ENCODE measurements at places on chromosomes 6 and 20.

DNA sequence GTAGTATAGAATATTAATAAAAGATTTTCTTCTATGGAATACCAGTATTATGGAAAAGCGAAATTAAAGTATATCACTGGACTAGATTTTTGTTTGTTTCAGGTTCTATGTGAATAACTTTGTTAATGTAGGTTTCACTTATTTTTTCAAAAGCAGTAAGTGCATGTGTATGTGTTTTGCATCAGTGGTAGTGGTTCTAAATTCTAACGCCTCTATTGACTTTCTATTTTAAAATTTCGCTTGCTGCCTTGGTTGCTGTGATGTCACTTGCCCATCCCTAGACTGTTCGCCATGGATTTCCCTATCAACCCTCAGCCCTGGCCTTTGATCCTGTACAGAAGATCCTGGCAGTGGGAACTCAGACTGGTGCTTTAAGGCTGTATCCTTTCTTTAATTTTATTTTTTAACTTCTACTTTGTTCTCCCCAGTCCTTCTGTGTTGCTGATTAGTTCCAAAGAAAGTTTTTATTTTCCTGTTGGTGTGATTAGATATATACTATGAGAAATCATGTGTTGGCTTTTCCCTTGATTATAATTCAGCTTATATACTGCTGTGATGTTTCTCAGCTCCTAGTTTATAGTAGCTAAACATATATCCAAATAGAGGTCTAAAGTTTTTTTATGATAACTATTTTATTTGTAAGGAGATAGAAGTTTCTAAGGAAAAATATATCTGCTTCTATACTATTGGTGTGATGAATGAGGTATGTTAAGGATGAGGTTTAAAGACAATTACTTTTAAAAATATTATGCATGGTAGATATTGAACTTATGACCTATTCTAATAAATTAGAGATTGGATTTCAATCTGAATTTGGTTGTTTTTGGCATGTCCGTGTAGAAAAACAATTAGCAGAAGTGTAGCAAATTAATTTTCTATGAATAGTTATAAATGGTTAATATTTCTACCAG is 1.7 kb downstream of the STXBP5 start:
- no peak for DNase-seq

DNA sequence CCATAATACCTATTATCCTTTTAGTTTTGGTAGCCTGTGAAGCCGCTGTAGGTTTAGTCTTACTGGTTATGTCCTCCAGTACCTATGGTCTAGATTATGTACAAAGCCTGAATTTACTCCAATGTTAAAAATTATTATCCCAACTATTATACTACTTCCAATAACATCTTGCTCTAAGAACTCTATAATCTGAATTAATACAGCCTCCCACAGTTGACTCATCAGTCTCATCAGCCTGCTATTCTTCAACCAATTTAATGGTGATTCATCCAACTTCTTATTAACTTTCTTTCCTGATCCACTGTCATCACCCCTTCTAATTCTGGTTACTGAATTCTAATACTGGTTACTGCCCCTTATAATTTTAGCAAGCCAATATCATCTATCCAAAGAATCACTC is 370.3 kb upstream of the OPRM1 start:
- no peak for DNase-seq

GRCh38 chr20:49785149-49785851 is 27.3 kb upstream of the SLC9A8 start:
- no peak for DNase-seq

GRCh38 chr6:101614774-101615173 is 221.3 kb downstream of the GRIK2 start:
- no peak for DNase-seq

DNA sequence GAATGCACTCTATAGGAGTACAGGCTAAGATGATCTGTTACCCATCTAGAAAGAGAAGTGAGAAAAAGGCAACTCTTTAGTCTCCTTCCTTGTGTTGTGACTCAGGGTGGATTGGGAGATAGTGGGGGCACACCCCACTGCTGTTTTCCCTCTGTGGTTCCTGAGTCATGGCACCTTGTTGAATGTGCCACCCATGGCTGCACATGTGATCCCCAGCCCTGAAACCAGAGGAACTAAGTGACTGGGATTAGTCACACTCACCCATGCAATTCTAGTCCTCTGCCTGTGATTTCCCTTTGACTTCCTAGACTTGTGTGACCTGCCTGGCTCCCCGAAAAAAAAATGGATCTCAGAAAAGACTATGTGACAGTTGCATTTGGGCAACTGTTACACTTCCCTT is 48.6 kb upstream of the HTR1B start:
- DNase-seq, result no peak

DNA sequence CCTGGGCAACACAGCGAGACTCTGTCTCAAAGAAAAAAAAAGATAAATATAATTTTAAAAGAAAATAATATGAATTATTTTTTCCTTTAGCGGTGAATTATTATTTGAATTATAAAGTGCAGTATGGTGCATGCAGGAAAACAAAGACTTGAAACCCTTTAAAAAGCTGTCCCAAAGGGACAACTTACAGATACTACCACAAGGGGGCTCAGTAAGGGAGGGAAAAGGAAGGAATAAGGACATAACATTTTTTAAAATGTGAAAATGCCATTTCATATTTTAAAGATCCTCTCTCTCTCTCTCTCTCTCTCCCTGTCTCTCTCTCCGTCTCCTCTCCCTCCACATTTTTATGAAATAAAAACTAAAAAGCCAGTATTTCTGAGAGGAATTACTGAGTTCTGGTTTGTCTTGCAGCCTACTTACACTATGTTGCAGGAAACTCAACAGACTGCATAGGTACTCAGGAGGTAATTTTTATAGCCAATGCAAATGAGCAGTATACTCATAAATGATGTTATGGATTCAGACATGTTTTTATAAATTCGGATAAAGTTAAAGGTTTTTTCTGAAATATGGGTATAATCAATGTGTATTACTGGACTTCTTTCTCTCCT is 455.0 kb upstream of the GJE1 start:
- DNase-seq, result no peak

GRCh38 chr6:31116661-31117385 is 2.2 kb downstream of the PSORS1C1 start:
- no peak for DNase-seq

DNA sequence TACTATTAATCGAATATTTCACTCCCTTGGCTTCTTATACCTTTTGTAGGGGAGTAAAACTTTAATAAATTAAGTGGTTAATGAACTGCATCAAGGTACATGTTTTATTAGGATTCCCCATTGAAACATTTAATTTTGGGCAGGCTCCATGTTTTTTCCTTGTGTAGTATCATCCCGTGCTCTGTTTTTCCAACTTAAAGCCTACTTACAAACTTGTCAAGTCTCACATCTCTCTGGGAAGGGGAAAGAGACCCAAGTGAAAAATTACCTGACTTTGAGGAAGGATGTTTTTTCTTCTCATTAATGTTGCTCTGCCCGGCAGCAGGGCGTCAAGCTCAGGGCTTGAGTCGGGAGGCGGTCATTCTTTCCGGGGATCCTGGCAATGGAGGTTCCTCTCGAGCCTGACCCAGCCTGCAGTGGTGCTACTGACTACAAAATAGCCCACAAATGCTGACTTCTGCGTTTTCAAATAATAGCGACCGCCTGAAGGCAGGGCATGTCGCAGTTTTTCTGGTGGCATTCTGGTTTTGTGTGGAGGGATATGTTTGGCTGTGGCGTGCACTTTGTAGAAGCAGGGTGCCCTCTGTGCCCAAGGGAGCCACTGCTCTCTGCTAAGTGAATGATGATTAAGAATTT is 2.4 kb downstream of the DSP start:
- DNase-seq, result no peak

DNA sequence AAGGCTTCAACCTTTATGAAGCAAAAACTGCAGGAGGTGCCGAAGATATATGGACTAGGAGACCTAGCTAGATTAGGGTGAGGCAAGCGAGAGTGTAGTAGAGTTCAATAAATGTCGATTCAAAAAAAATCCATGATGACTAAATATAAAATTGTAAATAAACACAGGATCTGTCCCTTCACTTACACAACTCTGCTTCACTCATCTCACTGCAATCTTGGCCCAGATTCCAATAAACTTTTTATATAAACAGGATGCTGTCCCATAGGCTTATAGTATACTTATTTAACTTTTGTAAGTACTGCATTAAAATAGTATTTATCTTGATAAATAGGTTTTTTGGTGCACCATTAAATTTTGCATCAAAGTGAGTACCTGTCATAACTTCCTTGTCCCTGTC is 648.4 kb upstream of the NRSN1 start:
- no peak for DNase-seq

- DNase-seq, result peak; percentile 85
Measured at GRCh38 chr20:47727170-47727880, 58.0 kb downstream of the SULF2 start.

- peak; percentile 60 for DNase-seq
Measured at GRCh38 chr20:41316602-41317545, 657 bp downstream of the ZHX3 start.

GRCh38 chr20:52896348-52896747 is 75.8 kb upstream of the TSHZ2 start:
- DNase-seq, result no peak

DNA sequence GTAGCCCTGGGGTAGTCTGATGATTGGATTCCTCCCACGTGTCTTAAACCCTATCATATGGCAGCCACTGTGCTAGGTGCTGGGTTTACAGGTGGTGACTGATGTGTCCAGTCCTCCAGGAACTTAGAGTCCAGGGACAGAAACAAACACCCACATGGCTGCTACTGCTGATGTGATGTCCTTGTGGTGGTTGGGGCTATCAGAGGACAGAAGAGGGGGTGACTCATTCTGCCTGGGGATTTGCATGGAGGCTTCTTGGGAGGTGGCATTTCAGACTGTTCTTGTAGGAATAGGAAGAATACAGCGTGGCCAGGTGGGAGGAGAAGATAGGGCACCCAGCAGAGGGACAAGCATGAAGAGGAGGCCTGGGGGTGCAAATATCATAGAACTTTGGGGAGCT is 9.8 kb downstream of the RAET1G start:
- no peak for DNase-seq

DNA sequence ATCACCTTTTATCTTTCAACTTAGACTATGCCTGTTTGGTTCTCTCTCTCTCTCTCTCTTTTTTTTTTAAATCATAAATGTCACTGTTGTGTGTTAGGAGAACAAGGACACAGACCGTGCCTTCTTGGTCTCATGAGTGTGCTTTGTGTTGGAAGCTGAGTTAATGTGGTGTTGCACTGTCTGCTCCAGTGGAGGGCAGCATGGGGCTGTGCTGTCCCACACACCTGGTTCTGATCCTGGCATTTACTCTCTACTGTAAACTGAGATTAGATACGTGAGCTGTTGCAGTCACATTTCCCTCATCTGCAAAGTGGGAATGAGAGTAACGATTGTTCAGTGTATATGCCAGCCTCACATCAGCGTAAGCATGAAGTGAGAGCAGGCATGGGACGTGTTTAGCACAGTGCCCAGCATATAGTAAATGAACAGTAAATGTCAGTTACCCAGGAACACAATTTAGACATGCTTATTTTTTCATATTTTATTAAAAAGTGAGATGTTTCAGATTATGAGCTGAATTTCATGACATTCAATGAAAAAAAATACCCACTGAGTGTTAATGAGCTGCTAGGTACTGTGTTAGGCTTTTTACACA is 161.1 kb downstream of the FARS2 start:
- no peak for DNase-seq

DNA sequence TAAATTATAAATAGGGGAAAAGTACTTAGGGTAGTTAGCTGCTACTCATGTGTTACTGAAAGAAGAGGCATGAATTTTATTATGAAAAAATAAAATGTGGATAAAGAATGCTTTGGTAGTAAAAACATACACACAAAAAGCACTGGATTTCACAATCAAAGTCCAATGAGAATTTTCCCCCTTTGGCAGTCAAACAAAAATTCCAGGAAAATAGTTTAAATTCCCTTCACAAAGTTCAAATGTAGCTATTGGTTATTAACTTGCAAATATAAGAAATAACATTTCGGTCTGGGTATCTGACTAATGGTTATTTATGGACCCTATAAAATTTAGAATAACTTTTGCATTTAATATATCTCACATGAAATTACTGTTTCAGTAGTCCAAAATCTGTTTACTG is 210.4 kb downstream of the FOXC1 start:
- no peak for DNase-seq

- DNase-seq, result peak; percentile 24
Measured at GRCh38 chr20:21505810-21506530, 7.9 kb downstream of the NKX2-2 start.

DNA sequence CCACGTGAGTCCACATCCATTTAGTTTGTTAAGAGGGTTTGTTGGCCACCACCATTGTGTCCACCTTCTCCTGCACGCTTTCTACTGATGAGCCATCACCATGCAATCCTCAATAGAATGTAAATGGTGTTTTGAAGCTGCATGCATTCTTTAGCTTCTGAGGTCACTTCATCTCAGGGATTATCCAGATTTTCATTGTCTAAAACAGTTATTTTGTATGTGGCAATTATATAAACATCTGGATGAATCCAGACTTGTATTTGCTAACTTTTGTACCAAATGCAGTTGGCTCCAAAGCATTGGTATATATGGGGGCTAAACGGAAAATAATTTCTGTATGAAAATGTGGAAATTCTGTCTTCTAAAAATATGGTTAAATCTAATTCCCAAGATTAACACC is 231.2 kb upstream of the ARID1B start:
- DNase-seq, result no peak

DNA sequence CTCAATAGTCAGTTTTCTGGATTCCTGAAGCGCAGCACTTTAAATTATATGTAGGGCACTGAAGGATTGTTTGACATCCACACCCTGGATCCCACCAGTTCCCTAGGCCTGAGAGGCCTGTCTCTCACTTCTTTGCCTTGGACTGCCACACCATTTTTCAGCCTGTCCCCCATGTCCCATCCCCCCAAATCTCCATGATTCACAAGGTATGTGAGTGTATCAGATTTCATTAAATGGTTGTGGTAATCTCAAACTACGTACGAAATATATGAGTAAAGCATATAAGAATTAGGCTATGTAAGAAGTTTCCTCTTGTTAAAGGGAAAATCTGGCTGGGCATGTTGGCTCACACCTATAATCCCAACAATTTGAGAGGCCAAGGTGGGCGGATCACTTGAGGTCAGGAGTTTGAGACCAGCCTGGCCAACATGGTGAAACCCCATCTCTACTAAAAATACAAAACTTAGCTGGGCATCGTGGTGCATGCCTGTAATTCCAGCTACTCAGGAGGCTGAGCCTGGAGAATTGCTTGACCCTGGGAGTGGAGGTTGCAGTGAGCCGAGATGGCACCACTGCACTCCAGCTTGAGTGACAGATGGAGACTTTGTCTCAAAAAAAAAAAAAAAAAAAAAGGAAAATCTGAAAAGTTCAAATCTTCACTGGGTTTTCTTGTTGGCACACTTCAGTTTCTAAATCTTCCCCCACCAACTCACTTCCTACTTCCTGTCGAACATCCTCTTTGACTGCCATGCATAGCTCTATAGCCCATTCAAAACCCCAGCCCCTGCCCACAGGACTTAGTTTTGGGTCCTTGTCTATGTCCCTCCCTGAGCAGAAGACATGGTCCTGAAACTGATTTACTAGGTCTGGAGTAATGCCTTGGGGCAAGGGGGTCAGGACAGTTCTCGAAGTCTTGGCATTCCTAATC is 97.3 kb upstream of the SHLD1 start:
- peak; percentile 26 for DNase-seq
